NCI-H1092 treated with DMSO at 0.1 percent for 48 hours (cell line): ENCODE measurements at places on chromosomes 3 and 15.
A peak's percentile ranks its signal among the peaks of the same experiment; 100 is the strongest.

- DNase-seq, result no peak
These were observed 93.0 kb upstream of the SLC25A36 start for GRCh38 chr3:140848666-140849065.

DNA sequence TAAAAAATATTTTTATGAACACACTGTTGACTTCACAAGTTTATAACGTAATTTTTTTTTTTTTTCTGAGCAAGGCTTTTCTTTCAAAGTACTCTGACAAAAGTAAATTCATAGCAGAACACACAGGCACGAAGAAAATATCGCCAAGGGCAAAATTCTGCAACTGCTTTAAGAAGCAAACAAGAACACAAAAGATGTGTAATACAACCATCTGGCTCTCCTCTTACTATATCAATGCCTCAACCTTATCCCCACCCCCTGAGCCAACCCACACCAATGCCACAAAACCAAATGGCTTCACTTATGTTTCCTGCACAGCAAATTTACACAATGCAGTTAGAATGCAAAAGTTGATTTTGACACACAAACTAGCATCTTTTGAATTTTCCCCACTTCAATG is 274.2 kb downstream of the FOXP1 start:
- no peak for DNase-seq

GRCh38 chr3:7876741-7877297 is 624.8 kb upstream of the LMCD1 start:
- DNase-seq, result no peak

GRCh38 chr3:183435661-183436060 is 7.2 kb upstream of the MCF2L2 start:
- DNase-seq, result no peak

- DNase-seq, result no peak
These were observed 172.0 kb downstream of the MTHFS start for GRCh38 chr15:79724804-79725203.

- no peak for DNase-seq
These were observed 558.8 kb upstream of the ADAMTS9 start for GRCh38 chr3:65246561-65246960.

DNA sequence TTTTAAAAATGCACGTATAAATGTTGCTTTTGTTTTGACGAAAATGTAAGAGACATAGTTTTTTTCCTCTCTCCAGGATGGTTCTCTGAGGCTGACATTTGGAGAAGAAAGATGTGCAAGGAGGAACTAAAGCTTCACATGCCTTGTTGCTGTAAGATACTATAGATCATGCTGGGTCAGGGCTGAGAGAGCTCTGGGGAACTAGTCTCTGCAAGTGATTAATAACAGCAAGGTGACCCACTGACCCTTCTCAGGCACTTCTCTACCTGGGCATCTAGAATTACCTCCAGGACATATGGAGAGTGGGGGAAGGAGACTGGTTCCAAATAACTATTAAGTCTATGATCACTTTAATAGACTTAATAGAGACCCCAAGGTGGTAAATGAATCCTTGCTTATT is 246.0 kb downstream of the KBTBD8 start:
- DNase-seq, result no peak

- DNase-seq, result no peak
These were observed 176.1 kb downstream of the KLF13 start for GRCh38 chr15:31502541-31503229.

GRCh38 chr3:175193815-175194518 is 334.8 kb downstream of the NAALADL2 start:
- DNase-seq, result no peak

- no peak for DNase-seq
These were observed 484.0 kb upstream of the TGFBR2 start for GRCh38 chr3:30122359-30122758.

DNA sequence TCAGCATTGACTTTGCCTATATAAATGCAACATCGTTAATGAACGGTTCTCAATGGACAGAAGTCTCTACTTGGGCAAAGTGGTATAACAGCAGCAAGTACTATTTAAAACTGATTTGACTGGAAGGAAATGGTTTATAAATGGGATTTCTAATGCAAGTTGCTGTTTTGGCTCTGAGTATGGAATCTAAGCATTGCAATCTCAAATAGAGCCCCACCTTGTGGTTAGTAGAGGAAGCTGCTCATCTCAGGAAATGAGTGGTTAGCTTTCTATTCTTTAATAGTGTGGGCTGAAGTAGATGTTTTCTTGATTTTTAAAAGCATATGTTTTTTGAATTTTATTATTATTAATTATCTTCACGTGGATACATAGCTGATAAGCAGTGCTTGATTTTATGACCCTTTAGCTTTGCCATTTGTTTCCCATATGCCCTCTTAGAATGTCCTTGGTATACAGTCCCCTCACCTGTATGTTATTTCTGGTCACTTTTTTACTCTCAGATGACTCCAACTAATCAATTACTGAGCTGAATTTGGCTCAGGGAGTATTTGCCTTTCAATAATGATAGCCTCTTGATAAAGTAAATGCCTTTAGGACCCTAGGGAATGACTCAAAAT is 67.1 kb downstream of the OXSM start:
- DNase-seq, result peak; percentile 1

DNA sequence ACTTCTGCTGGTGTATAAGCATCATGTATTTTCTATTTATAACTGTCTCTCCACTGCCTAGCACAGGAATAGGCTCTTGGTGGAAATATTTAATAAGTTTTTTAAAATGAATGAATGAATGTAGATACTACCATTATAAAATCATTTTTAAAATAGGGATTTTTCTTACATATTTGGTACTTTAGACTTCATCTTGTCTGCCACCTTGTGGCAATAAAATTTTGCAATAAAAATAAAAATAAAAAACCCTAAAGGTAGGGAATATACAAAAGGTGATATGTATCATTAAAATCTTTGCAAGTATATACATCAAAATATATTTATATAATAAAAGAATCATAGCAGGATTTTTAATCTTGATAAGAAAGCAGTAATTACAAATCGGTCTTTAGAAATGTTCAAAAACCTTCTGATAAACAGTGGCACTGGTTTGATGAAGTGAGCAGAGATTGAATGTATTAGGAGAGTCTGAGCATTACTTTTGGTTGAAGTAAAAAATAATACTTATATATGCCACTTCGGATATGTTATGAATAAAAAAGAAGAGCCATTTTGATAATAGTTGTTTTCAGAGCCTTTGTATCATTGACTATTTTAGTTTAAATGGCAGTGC is 95.2 kb downstream of the SPATA16 start:
- DNase-seq, result no peak

DNA sequence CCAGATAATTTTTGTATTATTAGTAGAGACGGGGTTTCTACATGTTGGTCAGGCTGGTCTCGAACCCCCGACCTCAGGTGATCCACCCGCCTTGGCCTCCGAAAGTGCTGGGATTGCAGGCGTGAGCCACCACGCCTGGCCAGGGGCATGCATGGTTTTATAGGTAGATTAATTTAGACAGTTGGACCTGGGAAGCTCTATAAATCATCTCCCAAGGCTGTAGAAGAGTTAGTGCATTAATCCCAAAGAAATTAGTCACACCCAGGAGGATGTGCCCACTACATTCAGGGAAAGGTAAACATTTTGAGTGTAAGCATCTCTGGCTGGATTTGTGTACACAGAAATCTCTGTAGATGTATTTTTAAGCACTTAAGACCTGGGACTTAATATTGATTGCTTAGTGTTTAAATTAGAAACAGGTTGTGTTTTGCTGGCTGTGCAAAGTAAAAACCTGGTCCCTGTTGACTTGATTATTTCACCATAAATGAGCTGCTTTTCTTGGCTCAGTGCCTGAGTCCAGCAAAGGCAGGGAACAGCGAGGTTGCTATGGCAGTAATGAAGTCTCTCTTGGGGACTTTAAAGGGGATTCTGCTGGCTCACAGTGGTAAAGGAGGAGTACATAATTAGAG is 19.2 kb downstream of the EXOSC7 start:
- peak; percentile 48 for DNase-seq

- DNase-seq, result no peak
These were observed 122.6 kb upstream of the EPHA3 start for GRCh38 chr3:88984832-88985231.
